ENCODE measurements at places on chromosomes 6 and 20. TPM values are rescaled to one million over a fixed set of nuclear protein-coding genes. Genes with fewer than 3 reads are reported as not detected.

DHX35 gene
- total RNA-seq = 11.3 TPM

GRCh38 chr20:480044-480443 is 17.7 kb upstream of the TBC1D20 start:
- H3K4me3 ChIP-seq = no peak overlapping the region
- peaks cover 2% of the 10 kb centered on the region for H3K36me3 ChIP-seq
- no peaks in the 10 kb centered on the region for H3K27me3 ChIP-seq
- no peaks in the 10 kb centered on the region for H3K4me1 ChIP-seq
- H3K27ac ChIP-seq = no peak overlapping the region

GRCh38 chr6:69914015-69914485 is 47.7 kb downstream of the COL19A1 start:
- H3K27me3 ChIP-seq = no peaks in the 10 kb centered on the region
- no peak overlapping the region for H3K27ac ChIP-seq
- no peak for DNase-seq
- H3K4me3 ChIP-seq = no peak overlapping the region

GRCh38 chr6:2531426-2532215 is 219.1 kb downstream of the MYLK4 start:
- DNase-seq = no peak
- H3K27ac ChIP-seq = no peak overlapping the region
- no peaks in the 10 kb centered on the region for H3K4me1 ChIP-seq
- no peaks in the 10 kb centered on the region for H3K27me3 ChIP-seq
- H3K36me3 ChIP-seq = no peaks in the 10 kb centered on the region

FOXS1 gene
- total RNA-seq = 20.2 TPM

SHLD1 gene
- total RNA-seq = 5.2 TPM

GRCh38 chr6:53727748-53728147 is 62.2 kb upstream of the KLHL31 start:
- no peak overlapping the region for H3K4me3 ChIP-seq
- no peak for DNase-seq
- no peak overlapping the region for H3K27ac ChIP-seq
- H3K36me3 ChIP-seq = no peaks in the 10 kb centered on the region
- no peaks in the 10 kb centered on the region for H3K4me1 ChIP-seq

EYS gene
- not detected for total RNA-seq

DNA sequence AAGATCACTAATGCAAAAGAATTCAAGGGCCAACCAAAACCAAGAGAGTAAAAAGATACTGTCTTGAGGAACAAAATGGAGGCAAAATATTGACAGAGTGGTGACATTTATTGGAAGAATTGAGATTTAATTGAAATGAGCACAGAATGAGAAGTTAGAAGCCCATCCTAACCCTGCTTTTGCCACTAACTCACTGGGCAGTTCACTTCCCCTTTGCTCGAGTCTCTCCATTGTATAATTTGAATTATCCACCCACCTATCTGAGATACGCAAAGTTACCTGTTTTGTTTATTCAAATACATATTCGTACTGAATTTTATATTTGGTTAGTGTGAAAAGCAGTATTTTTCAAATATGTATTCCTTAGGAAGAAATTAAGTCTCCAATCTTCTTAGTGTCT is 204.5 kb upstream of the PRDM1 start:
- H3K27ac ChIP-seq = no peak overlapping the region
- H3K4me1 ChIP-seq = no peaks in the 10 kb centered on the region
- no peaks in the 10 kb centered on the region for H3K36me3 ChIP-seq
- no peak for DNase-seq
- H3K27me3 ChIP-seq = no peaks in the 10 kb centered on the region

DNA sequence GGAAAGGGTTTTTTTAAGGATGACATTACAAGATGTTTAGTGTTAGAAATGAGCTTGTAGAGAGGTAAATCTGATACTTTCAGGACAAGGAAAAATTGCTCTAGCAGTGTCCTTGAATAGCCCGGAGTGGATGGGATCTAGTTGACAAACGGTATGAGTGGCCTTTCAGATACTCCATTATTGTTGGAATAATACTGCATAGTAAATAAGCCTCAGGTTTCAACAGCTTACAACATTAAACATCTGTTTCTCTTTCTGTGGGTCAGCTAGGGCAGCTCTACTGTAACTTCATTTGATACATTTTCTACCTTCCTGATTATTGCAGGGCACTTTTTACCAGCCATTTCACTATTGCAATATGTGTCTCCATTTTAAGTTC is 118.0 kb downstream of the B3GAT2 start:
- H3K4me1 ChIP-seq = no peaks in the 10 kb centered on the region
- no peak overlapping the region for H3K27ac ChIP-seq

GRCh38 chr20:24236201-24236600 is 233.2 kb upstream of the SYNDIG1 start:
- no peak overlapping the region for H3K4me3 ChIP-seq
- DNase-seq = no peak
- no peaks in the 10 kb centered on the region for H3K27me3 ChIP-seq
- no peaks in the 10 kb centered on the region for H3K4me1 ChIP-seq

DNA sequence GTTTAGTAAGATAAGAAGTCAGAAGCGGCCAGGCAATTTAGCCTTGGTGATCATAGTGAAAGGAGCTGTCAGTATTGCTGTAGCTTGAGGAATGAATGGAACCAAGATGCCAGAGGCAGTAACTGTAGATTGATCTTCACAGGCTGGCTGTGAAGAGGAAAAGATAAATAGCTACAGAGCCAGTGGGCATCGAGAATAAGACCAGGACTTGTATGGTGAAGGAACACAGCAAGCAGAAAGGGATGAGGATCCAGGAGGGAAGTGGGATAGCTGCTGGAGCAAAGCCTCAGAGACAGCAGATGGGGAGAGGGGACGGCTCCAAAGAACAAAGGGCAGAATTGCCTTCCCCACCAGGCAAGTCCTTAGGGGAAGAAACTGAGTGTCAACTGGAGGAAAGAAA is 294.4 kb upstream of the PLN start:
- H3K4me1 ChIP-seq = no peaks in the 10 kb centered on the region
- H3K4me3 ChIP-seq = no peak overlapping the region
- no peak overlapping the region for H3K27ac ChIP-seq
- H3K36me3 ChIP-seq = no peaks in the 10 kb centered on the region

GRCh38 chr6:71486461-71486860 is 197.8 kb downstream of the OGFRL1 start:
- H3K4me1 ChIP-seq = no peaks in the 10 kb centered on the region
- peak overlapping the region; percentile 76 for H3K27ac ChIP-seq
- no peaks in the 10 kb centered on the region for H3K27me3 ChIP-seq
- no peak overlapping the region for H3K4me3 ChIP-seq

FAM217A gene
- not detected for total RNA-seq

SSTR4 gene
- not detected for total RNA-seq

DNA sequence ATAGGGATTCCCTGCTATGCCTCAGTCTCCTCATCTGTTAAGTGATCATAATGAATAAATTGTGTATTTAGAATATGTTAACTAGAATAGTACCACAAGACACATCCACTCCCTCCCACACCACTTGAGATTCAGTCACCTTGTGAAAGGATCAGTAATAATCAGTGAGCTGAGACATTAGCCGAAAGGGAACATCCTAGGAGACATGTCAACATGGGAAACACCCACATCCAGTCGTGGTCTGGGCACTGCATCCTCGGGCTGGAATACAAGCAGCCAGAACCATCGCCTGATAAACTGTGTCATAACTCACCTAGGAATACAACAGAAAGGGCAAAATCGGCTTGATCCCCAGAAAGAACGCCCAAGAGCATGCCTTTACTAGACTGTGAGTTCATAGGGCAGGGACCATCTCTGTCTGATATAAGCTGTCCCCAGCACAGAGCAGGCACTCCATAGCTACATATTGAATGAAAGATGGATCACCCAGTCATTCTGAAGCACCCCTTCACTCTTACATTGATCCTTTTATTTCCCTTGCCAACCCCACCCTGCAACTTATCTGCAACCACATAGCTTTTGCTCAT is 23.9 kb downstream of the RIPOR2 start:
- no peaks in the 10 kb centered on the region for H3K4me1 ChIP-seq
- no peaks in the 10 kb centered on the region for H3K27me3 ChIP-seq
- H3K36me3 ChIP-seq = no peaks in the 10 kb centered on the region
- H3K27ac ChIP-seq = no peak overlapping the region

- H3K27ac ChIP-seq = no peak overlapping the region
- H3K4me3 ChIP-seq = no peak overlapping the region
- no peaks in the 10 kb centered on the region for H3K4me1 ChIP-seq
- peaks cover 11% of the 10 kb centered on the region for H3K36me3 ChIP-seq
- DNase-seq = peak; percentile 79
- H3K27me3 ChIP-seq = no peaks in the 10 kb centered on the region
These were observed 31.7 kb downstream of the C20orf173 start for GRCh38 chr20:35497780-35498189.

GRCh38 chr6:30465595-30466306 is 23.6 kb upstream of the HLA-E start:
- H3K36me3 ChIP-seq = no peaks in the 10 kb centered on the region
- no peaks in the 10 kb centered on the region for H3K27me3 ChIP-seq
- H3K4me3 ChIP-seq = no peak overlapping the region
- no peak overlapping the region for H3K27ac ChIP-seq
- H3K4me1 ChIP-seq = no peaks in the 10 kb centered on the region

C6orf52 gene
- 0.66 TPM for total RNA-seq

KCTD20 gene
- total RNA-seq = 70.6 TPM

DNA sequence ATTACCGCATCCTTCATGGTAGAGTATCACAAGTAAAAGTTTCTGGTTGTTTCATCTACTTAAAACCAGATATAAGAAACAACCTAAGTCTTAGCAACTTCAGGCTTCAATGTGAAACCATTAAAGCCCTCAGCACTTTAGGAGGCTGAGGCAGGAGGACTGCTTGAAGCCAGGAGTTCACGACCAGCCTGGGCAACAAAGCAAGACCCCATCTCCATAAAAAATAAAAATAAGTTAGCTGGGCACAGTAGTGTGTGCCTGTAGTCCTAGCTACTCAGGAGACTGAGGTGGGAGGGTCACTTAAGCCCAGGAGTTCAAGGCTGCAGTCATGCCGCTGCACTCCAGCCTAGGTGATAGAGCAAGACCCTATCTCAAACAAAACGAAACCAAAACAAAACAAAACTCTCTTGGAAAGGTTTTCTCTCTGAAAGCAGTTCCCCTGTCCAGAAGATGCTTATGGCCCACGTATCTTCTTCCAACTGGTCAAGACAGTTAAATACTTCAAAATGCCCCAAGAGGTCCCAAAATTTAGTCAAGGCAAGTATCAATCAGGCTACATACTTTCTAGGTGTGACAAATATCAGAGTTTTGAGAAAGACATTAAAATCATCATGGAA is 9.9 kb downstream of the TAF11 start:
- DNase-seq = no peak
- H3K4me1 ChIP-seq = no peaks in the 10 kb centered on the region
- peaks cover 14% of the 10 kb centered on the region for H3K36me3 ChIP-seq
- H3K27me3 ChIP-seq = no peaks in the 10 kb centered on the region
- H3K27ac ChIP-seq = no peak overlapping the region
- H3K4me3 ChIP-seq = no peak overlapping the region

MUC22 gene
- not detected for total RNA-seq

GRCh38 chr6:90136176-90136575 is 160.5 kb downstream of the BACH2 start:
- H3K27ac ChIP-seq = no peak overlapping the region
- no peaks in the 10 kb centered on the region for H3K36me3 ChIP-seq
- H3K27me3 ChIP-seq = no peaks in the 10 kb centered on the region
- no peak overlapping the region for H3K4me3 ChIP-seq
- no peak for DNase-seq

SPDEF gene
- total RNA-seq = 0.23 TPM

FOXF2 gene
- 0.69 TPM for total RNA-seq

ANKRD66 gene
- not detected for total RNA-seq

DNA sequence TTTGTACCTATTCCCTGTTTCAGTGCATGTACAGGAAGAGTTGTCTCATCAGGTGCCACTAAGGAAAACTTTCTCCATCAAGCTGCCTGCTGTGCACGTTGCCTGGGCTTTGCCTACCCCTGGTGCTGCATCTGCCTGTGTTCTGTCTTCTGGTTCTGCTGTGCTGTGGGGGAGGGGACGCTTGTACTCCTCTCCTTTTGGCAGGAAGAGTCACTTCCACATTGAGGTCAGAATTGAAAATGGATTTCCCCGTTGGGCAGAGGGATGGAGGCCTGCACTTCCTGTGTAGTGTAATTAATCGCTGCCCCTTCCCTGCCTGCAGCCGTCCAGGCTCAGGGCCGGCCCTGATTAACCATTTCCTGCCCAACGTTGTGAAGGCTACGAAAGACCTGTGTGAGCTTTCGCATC is 153.3 kb downstream of the SCML4 start:
- no peaks in the 10 kb centered on the region for H3K4me1 ChIP-seq
- H3K4me3 ChIP-seq = no peak overlapping the region
- H3K27me3 ChIP-seq = no peaks in the 10 kb centered on the region
- no peak for DNase-seq
- H3K27ac ChIP-seq = no peak overlapping the region

NRSN1 gene
- total RNA-seq = not detected

DPPA5 gene
- total RNA-seq = not detected

DNA sequence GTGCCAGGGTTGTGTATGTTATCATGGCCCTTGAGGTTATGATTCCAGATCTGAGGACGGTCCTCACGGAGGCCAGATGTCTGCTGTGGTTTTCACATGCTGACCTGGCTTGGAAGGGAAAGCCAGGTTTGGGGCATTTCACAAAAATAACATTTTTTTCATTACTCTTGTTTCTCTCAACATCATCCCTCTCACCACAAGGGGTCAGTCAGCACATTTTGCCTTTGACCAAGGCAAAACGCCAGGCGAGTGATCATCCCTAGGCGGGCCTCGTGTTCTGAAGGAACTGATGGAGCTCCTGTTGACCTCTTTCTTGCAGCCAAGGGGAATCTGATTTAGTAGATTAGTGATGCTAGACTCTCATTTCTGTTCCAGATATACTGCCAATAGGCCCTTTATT is 133.5 kb downstream of the TBC1D7 start:
- no peak for DNase-seq
- H3K27me3 ChIP-seq = no peaks in the 10 kb centered on the region
- no peak overlapping the region for H3K4me3 ChIP-seq
- no peaks in the 10 kb centered on the region for H3K4me1 ChIP-seq

ANGPT4 gene
- total RNA-seq = 0.33 TPM

DNA sequence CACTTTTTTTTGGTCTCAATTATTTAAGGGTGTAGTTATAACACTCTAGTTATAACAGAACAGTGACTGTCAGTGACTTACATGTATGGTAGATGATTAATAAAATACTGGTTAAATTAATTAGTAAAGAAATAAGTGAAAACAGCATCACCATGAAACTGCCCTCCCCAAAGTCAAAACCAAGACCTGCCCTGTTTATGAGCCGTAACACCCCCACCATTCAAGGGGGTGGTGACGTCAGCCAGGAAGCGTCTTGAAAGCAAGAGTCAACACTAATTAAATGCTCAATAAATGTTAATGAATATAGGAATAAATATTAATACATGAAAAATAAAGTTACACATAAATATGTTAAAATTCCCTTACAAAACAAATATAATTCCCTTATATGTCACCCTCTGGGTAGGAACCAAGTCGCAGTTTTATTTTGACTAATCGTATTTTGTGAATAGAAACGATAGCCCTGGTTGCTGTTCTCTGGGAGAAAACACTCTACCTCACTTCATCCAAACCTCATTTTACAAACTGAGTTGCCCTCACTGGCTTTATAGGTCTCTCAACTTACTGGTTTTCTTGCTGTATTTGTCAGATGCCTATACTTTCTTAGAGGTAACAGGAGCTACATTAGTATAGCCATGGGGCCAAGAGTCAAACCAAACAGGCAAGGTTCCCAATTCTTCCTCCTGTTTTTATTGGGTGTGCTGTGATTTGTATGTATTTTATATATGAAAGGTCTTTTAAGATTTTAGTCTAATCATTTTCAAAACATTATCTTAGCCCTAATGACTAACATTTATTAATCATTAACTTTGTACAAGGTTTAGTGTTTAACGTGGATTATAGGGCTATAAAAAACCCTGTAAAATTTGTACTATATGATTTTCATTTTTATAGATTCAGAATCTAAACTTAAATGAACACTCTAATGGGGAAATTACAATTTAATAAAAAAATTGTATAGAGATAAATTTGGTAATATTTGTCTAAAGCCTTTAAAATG is 227.9 kb upstream of the IRAK1BP1 start:
- no peaks in the 10 kb centered on the region for H3K4me1 ChIP-seq
- no peaks in the 10 kb centered on the region for H3K27me3 ChIP-seq
- no peak for DNase-seq
- H3K27ac ChIP-seq = no peak overlapping the region
